ENCODE measurements at places on chromosomes 6 and 20.

DNA sequence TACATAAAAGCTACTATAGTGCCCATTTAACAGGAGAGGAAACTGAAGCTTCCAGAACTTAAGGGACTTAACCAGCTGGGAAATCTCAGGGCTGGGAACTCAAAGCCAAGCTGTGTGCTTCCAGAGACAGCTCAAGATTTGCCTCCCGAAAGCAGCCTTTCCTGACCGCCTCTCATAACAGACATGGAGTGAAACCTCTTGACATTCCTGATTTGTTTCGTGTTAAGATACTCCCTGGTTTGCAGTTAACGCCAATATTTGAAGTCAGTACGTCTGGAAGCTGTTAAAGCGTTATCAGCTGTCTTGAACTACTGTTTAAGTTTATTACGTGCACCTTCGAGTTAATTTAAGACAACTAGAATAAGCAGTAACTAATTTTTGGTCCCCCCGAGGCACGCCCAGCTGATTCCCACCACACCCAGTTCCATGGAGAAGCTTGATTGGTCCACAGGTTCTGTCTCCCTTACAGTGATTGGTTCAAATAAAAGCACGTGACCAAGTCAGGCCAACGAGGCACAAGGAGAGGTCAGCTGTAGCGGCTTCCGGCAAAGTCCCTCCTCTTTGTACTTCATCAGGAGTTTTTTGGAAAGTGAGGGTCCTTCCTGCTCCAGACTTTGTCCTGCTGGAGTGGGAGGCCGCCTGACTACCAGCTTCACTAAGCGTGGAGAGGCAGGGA, 8.9 kb upstream of the TCP11 start:
- no peak for DNase-seq

DNA sequence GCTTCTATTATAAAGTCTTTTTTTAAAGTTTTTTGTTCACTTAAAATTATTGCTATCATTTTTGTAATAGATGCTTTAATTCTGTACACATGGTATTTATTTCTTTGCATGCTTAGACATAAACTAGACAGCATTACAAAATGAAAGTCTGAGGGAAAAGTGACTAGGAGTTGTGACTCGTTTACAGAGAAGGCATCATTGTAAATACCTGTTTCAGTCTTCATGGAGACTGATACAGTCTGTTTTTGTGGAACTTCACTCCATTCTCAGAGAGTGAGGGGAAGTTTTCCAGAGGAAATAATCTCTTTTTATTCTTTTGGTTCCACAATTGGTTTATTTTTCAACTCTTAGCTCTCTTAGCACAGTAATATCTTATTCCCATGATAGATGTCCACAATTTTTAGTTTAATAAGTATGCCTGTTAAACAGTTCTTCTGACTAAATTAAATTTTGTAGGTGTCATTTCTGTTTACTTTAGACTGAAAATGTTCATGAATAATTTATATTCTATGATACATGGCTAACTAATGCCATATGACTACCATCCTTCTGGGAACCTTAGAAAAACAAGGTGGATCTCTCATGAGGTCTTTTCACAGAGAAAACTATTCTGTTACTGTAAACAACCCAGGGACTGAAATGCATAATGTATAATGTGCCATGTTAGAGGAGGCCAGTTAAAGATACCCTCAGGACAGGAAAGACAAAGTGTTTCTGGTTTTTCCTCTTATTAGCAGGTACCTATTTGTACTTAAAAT, 69.2 kb downstream of the MYO6 start:
- no peak for DNase-seq

DNA sequence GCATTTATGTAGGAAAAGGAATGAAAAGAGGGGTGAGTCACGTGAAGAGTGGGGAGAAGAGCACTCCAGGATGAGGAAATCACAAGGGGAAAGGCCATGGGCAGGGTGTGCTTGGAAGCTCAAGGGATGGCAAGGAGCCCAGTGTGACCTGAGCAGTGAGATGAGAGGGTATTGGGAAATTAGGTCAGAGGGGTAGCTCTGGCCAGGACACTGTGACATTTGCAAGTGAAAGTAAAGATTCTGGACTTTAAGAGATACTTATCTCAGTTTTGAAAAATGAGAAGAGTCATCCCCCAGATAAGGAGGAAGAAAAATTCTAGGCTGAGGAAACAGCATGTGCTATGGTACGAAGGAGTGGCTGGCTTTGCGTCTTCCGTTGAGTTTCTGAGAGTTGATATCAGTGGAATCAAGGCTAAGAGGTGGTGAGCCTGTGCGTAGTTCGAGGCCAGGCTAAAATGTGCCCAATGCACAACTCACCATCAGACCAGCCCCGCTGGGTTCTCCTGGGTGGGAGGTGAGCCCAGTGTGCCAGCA, 79.9 kb downstream of the GCLC start:
- no peak for DNase-seq

GRCh38 chr20:38586181-38586525, 5.2 kb downstream of the ADIG start:
- DNase-seq, result no peak

GRCh38 chr20:1801225-1801928, 93.8 kb upstream of the SIRPA start:
- no peak for DNase-seq
